ENCODE measurements at places on chromosomes 2 and 18.

GRCh38 chr18:33372442-33372841 is 68.1 kb downstream of the CCDC178 start:
- no peak for DNase-seq

DNA sequence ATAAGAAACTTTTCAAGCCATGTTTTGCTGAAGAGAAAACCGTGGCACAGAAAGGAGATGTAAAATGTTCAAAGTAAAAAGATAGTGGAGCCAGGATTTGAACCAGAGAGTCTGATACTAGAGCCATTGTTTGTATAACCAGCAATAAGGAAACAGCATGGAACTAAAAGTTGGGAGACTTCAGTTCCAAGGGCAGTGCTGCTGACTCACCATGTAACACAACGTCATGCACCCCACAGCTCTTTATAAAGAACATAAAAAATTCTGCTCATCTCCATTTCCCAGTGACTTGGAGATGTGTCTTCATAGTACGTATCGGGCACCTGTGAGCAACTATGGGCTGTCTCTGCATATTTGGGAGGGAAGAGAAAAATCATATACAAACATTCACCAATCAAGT is 353.0 kb upstream of the PIK3C3 start:
- DNase-seq, result no peak

DNA sequence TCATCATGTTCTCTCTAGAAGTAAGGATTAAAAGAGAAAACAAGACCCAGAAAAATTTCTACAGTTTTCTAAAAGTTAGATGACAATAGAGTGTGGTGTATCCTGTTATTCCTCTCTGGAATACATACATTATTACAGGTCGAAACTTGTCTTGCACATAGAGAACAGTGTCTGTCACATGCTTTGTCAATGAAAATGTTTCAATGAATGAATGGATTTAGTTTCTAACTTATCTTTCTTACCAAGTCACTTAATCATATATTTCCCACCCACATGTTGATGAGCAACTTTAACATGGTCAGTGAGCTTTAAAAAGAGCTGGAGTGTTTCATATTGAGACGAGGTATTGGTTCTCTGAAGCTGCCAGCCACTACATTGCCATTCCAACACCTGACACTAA is 4.3 kb downstream of the DSG4 start:
- no peak for DNase-seq

- no peak for DNase-seq
Measured at GRCh38 chr2:145157741-145158591, 638.0 kb upstream of the ZEB2 start.

DNA sequence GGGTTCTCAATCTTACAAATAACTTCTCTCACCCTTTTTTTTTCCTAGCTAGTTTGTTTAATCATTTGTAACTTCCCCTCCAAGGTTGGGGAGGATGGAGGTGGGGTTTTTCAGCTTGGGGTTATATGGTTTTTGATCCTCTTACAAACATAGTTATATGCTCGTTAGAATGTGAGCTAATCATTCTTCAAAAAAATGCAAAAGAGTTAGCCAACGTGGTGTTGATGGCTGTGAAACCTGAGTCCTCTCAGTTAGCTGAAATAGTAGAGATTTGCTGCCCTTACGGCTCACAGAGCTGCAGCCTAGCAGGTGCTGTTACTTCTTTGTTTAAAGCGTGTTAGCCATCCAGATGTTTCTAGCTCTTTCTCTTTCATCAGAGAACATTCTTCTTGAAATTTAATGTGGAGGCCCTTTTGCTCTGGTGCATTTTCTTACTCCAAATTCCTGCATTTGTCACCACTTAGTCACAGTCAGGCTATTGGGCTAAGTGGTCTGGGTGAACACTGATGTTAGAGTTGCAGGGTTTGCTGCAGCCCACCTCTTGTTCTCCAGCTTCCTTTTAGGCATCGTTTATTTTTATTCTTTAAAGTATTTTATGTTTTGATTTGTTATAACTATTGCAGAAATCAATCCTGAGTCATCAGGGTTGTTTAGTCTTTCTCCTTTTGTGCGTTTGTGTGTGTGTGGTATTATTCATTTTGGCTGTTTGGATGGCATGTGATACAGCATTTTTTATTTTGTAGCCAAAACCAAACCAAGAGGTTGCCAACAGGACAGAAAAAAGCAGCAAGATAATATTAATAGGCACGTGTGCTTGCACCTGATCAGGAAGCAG is 41.1 kb downstream of the LIMS1 start:
- no peak for DNase-seq

DNA sequence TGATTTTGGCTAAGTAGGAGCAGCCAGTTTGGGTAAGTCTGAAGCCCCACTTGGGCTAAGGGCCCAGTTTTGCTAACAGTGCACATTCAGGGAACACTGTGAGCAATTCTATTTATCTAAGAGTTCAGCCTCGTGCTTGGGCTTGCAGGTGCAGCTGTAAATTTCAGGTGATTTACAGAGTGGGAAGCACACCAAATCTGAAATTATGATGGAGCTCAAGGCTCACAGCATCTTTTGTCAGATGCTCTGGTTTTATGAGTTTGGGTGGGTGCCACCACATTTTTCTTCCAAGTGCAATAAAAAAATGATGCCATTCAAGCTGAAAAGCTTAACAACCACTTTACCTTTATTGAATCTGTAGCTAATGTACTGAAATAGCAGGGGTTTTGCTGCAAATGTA is 671.2 kb downstream of the LRRTM4 start:
- DNase-seq, result no peak

GRCh38 chr2:147550995-147551731 is 293.7 kb upstream of the ACVR2A start:
- DNase-seq, result no peak

DNA sequence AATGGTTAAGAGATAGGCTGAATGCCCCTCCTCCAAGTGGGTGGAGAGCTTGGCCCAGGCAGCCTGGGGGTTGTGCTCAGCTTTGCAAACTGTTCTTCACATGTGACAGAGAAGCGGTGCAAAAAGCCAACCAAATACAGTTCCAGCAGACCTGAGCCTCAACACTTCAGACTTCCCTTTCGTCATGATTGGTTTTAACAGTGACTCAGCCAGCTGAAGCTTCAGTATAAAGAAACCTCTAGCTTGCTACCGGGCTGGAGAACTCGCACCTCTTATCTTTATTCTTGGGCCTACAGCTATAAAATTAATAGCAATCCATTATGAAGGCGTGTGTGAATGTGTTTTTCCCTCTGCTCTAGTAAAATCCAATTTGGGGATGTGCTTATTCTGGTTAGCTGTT is 20.0 kb downstream of the SETBP1 start:
- peak; percentile 74 for DNase-seq

DNA sequence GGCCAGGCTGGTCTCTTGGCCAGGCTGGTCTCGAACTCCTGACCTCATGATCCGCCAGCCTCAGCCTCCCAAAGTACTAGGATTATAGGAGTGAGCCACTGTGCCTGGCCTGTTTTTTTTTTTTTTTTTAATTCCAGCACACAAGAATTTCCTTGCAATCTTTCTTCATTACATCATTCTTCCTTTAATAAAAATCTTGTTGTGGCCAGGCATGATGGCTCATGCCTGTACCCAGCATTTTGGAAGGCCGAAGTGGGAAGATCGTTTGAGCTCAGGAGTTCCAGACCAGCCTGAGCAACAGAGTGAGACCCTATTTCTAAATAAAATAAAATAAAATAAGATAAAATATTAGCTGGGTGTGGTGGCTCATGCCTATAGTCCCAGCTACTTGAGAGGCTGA is 21.4 kb upstream of the PLEKHM3 start:
- DNase-seq, result no peak

GRCh38 chr2:59366288-59366687 is 1125.2 kb upstream of the FANCL start:
- no peak for DNase-seq

- no peak for DNase-seq
Measured at GRCh38 chr2:49988276-49988675, 834.0 kb upstream of the FSHR start.

DNA sequence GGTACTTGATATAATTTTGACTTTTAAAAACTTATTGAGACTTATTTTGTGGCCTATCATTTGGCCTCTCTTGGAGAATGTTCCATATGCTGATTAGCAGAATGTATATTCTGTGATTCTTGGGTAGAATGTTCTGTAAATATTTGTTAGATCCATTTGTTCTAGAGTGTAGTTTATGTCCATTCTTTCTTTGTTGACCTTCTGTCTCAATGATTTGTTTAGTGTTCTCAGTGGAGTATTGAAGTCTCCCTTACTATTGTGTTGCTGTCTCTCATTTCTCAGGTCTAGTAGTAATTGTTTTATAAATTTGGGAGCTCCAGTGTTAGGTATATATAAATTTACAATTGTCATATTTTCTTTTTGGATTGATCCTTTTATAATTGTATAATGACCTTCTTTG is 349.6 kb upstream of the CWC22 start:
- DNase-seq, result no peak

DNA sequence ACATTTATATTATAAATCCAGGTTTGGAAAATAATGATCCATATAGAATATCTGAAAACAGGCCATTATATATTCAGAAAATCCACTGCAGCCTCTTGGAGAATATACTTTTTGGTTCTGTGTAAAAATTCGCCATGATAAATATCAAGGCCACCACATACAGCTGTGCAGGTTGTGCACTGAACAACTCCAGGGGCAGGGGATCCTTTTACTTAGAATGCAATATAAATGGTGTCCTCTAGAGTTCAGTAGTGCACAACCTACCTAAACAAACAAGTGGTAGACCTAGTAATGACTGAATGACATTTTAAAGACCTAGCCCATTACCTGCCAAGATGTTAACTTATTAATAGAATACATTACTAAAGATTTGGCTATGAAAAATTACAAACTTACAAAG is 22.4 kb downstream of the MOGAT1 start:
- DNase-seq, result no peak

- no peak for DNase-seq
Measured at GRCh38 chr2:173373290-173373689, 18.6 kb downstream of the CDCA7 start.

DNA sequence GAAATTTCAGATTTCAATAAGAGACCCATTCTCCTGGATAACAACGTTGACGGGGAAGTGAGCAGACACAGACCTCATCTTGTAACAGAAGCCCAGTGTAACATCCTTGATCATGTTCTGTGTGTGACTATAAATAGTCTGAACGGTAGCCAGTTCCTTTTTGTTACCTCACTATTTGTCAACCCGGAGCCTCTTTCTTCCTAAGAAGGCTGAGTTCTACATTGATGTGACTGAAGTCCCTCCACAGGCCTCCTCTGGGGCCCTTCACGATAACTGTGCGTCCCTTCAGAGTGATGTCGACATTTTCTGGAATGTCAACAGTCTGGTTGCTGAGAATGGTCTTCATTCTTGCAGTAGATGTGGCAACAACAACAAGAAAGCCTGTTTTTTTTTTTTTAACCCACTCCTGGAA is 6.3 kb upstream of the PLEKHM3 start:
- DNase-seq, result no peak

DNA sequence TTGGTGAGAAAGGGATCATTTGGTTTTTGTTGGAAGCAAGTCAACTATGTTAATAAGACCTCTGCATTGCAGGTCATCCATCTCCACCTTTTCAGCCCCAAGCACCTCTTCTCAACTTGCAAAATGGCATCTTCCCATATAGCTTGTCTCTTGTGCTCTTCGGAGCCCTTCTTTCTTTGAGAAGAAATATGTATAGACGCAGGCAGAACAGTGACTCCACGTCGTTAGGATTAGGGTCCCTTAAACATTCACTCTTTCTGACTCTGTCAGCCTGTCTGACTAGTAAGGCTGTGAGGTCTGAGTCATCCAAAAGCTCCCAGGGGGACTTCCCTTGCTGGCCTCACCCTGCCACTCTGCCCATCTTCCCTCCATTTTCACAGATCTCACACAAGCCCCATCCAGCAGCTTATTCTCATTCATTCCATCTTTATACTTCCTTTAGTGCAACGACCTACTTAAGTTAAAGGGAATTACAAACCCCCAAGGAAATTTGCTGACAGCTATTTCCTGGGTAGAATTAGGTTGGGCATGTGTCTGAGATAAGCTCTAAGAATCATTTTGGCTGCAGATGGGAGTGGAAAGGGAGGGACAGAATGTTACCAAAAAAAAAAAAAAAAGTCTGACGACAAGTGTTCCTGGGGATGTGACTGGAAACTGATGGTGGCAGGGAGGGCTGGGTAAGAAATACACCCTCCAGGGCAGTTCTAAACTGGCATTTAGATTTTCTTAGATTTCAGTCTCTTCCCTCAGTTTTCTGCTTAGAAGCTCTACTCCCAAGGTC is 37.7 kb upstream of the MEX3C start:
- peak; percentile 86 for DNase-seq

DNA sequence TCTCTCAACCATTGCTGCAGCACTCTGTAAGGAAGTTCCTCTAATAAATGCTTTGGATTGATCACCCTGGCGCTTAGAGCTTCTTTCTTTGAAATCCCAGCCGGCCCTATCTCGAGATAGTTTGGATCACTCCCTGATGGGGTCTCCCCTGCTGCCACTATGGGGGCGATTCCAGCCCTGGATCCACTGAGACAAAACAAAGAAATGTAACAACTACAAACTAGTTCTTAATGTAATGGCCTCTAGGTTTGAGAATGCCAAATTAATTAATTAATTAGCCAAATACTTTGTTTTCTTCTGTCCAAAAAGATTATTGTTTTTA is 15.2 kb downstream of the SRSF7 start:
- no peak for DNase-seq

DNA sequence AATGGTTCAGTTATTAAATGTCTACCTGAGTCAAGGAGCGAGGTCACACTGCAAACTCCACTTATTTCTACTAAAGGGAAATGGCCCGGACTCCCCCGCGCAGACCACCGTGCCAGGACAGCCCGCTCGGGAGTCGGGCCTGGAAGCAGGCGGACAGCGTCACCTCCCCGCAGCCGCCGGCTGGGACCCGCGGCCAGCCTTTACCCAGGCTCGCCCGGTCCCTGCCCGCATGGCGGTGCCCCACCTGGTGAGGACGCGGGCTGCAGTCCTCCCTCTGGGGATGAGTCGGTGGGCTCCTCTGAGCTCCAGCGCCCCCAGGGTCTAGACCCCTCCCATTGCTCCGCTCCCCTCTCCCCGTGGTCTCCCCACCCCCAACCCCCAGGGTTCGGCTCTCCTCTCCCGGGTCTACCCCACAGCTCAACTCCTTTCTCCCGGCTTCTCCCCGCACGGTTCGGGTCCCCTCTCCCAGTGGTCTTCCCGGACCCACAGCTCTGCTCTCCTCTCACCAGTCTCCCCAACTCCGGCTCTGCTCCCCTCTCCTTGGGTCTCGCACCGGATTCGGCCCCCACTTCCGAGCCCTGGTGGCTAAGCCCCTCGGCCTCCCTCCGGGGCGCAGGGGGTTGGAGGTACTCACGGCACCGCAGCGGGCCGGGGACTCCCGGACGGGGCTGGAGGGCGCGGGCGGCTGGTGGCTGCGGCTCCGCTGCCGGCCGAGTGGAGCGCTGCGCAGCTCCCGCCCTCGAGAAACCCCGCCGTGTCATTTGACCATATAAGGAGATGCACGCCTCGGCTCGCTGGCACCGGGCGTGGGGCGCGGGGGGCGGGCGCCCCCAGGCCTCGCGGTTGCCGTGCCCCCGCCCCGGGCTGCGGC is at the start of gene FHL2:
TSS of gene FHL2 (minus strand) at position 716 of the 871 bp plus-strand sequence. CDS start 12,535 bp downstream, outside the sequence.
- peak; percentile 70 for DNase-seq

All from natural killer cell treated with Interleukin-12 subunit alpha and Interleukin-12 subunit beta and Interleukin-15 and Interleukin-18, amount 100 ng/mL, for 72 hours (primary cell).